ENCODE measurements at places on chromosomes 16 and 17.
A peak's percentile ranks its signal among the peaks of the same experiment; 100 is the strongest.

DNA sequence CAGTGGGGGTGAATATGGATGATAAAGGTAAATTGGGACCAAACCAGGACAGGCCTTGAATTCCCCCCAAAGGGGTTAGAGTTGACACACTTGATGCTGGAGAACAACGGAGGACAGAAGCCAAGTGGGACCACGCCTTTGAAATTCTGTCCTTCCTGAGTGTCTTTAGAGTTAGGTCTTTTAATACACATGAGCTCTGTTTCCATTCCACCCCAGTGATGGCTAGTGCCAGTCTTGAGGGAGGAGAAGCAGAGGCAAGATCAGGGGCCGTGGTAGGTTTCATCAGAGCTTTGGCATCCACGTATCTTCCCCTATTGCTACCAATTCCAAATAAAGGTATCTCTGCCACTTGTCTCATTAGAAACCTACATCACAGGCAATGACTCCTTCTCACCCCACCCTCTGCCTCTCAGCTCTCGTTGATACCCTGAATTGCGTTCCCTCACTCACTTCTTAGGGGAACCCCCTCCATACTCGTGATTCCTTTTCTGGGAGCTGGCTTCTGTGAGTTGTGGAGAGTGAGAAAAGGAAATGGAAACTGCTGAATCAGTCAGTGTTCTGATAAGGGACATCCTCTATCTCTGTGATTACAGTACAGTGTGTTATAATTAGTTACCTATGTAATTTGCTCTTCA lies 2.4 kb upstream of the CCL3L1 start:
- no peak for DNase-seq

DNA sequence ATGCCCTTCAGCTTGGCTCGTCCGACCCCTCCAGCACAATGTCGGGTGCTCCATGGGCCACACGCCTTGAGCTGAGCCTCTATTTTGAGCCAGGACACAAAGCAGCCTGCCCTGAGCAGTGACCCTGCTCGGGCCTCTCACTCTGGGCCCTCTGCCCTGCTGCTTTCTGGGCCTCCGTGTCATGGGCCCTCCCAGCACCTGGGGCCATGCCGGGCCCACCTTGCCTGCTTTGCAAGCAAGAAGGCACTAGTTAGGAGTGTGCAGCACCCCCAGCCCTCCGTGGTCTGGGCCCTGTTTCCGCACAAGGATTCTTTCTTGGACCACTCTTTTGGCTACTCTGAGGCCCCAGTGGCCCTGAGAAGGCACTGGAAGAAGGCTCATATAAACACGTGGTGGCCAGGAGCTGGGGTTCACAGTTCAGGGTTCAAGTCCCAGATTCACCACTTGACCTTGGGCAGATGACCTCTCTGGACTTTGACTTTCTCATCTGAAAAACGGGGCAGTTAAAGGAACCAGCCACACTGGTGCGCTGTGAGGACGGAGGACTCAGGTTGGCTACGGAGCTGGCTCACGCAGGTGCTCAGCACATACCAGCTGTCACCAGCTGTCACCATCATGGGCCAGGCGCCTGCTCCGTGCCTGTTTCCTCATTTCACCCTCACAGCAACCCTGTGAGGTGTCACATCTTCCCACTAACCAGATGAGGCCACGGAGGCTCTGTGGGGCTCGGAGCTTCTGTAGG lies 166.0 kb upstream of the GSE1 start:
- peak; percentile 57 for DNase-seq

DNA sequence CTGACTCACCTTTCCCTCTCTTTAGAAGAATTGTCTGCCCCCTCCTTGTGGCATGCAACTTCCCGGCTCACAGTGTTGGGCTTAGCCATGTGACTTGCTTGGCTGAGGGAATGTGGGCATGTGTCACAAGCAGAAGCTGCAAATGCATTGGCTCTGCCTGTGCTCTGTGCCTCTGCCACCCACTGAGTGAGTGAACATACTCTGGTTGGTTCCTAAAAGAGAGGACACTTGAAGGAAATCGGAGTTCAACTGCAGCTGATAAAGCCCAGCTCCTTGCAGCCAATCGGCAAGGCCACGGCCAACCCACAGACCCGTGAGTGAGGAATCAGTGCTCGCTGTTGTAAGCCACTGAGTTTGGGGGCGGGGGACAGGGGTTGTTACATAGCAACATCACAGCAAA lies 10.9 kb upstream of the GINS2 start:
- no peak for DNase-seq

DNA sequence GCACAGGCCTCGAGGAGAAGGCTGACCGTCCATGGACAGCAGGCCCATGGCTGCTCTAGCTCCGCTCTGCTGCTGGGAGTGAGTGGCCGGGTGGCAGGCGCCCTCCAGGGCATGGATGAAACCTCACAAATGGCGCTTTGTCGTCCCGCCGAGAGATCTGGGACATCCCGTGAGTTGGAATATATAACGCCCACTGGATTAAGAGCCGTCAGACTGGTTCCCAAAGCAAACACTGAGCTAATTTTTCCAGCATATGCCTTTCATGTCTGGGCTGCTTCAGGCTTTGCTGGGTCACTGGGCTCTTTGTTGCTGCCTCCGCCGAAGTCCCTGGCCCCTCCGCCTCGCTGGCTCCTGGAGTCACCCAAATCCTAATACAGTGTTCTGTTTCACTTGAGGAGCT lies 266.3 kb downstream of the FOXL1 start:
- no peak for DNase-seq

- DNase-seq: peak; percentile 91
Measured at GRCh38 chr17:50478391-50479381, at the start of gene RSAD1. Gene RSAD1, plus strand, starts transcription at chr17:50478860. Its CDS starts 25 bp downstream, at chr17:50478885.

GRCh38 chr16:85613604-85614337 lies 649 bp downstream of the GSE1 start:
- peak; percentile 23 for DNase-seq

DNA sequence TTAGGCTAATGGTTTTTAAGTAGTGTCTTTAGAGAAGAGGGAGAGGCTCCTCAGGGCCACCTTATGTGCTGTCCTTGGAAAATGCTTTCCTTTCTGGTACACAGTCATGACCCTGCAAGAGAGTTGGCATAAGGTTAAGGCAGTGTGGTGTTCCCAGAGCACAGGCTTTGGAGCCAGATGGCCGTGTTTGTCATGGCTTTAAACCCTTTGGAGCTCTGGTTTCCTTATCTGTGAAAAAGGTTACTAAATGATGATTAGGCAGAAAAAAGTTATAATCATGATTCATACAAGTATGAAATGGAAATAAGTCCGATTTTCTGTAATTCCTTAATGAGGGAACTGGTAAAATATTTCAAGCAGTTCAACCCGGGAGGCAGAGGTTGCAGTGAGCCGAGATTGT lies 13.2 kb downstream of the UTP4 start:
- no peak for DNase-seq

DNA sequence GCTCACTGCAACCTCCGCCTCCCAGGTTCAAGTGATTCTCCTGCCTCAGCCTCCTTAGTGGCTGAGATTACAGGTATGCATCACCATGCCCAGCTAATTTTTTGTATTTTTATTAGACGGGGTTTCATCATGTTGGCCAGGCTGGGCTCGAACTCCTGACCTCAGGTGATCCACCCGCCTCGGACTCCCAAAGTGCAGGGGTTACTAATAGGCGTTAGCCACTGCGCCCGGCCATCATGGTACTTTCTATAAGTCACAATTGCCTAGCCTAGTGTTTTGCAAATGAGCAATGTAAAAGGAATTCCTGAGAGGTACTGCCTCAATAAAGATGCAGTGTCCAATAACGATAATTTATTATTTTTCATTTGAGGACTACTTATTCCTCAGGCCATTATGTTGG lies 13.9 kb upstream of the PSMC3IP start:
- no peak for DNase-seq

DNA sequence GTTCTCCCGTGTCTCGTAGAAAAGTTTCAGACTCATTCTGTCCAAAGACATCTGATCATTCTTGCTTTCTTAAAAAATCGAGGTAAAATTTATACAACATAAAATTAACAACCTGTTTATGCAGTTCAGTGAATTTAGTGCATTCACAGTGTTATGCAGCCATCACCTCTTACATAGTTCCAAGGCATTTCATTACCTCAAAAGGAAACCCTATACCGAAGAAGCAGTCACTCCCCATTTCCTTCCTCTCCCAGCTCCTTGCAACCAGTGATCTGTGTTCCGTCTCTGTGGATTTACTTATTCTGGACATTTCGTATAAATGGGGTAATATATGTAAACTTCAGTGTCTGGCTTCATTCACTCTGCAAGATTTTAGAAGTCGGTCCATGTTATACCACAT lies 103.5 kb upstream of the HS3ST3A1 start:
- DNase-seq: no peak

DNA sequence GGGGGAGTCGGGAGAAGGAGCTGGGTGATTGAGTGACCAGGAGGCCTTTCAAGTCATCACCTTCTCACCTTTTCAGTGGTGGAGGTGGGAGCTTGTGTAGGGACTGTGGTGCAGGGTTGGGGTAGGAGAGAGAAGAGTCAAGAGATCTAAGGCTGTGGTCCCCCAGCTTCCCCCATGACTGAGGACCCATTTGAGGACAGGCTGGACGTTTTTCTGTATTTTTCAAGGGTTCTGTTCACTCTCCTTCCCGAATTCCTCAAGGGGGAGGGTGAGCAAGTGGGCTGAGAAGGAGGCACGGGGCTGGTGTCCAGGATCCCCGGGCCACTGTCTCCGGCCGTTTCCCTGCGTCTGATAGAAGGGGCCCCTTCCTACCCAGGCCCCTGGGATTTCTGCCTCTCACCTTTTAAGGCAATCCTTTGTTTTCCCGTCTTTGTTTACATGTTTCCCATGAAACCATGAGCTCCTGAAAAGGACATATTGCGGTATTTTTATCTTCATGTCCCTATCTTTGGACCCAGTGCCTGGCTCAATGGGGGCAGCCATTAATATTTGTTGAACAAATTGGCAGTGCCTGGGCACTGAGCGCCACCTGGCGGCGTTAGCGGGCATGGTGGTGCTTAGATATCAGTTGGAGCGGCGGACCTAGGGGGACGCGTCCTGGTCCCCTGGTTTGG lies 9.2 kb upstream of the CD300A start:
- peak; percentile 70 for DNase-seq

Data from germinal center (tissue), 1 donor.